ENCODE measurements at places on chromosomes 12 and 14. TPM values are rescaled to one million over a fixed set of nuclear protein-coding genes. Genes with fewer than 3 reads are reported as not detected.

Gene FAM222A
- total RNA-seq = 2.1 TPM

Gene ERBB3
- 4.2 TPM for total RNA-seq

Gene DAO
- not detected for total RNA-seq

Gene AKAP5
- 0.09 TPM for total RNA-seq

Gene GALNT16
- total RNA-seq = 1.1 TPM

Gene GRIN2B
- total RNA-seq = not detected
